IPS DF 6.9 (cell line): ENCODE measurements at places on chromosomes 16 and 17.

DNA sequence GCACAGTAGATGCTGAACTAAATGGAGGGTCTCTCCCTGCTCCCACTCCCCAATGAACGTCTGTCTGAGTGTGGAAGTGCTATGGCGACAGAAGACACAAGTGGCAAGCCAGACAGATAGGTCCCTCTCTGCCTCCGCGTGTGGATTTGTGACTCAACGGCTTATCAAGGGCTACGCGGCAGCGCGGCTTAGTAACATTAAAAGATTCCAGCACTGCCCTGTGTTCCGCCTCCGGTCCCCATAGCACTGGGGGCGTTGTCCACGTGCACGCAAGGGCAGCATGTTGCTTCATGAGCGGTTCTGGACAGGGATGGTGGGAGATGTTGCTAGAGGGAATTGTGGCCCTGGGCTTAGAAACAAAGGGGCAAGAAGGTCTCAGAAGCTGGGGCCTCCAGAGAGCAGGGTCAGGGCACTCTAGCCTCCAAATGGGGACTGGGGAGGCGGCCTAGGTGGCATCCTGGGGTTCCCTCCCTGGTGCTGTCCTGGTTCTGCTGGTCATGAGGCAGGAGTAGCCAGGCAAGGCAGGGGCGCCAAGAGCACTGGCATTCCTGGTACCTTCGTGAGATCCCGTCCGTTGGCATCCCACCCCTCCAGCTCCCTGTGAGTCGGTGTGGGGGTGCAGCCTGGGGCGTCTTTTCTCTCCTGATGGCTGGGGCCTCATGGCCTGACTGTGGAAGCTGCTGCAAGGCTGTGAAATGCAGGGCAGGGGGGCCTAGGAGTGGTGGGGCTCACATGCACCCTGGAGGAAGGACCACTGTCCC, 9.1 kb downstream of the CRHR1 start:
- DNase-seq: no peak

GRCh38 chr17:81890447-81891302, 711 bp downstream of the ALYREF start:
- no peak for DNase-seq

DNA sequence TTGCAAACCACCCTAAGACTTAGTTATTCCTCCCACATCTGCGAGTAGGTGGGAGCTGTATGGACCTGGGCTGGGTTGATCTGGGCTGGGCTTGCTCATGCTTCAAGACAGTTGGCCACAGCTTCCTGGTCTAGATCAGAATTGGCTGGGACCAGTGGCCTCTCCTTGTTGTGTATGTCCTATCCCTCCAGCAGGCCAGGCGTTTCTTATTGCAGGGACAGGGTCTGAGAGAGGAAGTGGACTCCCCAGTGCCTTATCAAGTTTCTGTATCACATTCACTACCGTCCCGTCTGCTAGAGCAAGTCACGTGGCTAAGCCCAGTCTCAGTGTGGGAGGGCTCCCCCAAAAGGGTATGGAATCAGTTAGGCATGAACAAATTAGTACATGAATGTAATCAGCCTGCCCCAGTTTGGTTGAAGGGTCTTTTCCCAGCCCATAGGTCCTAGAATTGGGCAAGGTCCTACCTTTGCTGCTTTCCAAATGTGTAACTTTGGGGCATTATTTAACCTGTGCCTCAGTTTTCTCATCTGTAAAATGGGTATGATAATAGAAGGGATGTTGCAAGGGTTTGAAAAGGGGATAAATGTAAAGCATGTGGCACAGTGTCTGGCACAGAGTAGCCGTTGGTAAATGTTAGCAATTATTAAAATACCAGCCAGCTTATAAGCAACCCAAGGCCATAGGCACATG, 36.0 kb downstream of the NKD1 start:
- no peak for DNase-seq

GRCh38 chr17:17792037-17792550, 44.7 kb downstream of the SREBF1 start:
- DNase-seq: no peak

- DNase-seq: no peak
These were observed 20.1 kb upstream of the ZNF423 start for GRCh38 chr16:49875806-49876715.

DNA sequence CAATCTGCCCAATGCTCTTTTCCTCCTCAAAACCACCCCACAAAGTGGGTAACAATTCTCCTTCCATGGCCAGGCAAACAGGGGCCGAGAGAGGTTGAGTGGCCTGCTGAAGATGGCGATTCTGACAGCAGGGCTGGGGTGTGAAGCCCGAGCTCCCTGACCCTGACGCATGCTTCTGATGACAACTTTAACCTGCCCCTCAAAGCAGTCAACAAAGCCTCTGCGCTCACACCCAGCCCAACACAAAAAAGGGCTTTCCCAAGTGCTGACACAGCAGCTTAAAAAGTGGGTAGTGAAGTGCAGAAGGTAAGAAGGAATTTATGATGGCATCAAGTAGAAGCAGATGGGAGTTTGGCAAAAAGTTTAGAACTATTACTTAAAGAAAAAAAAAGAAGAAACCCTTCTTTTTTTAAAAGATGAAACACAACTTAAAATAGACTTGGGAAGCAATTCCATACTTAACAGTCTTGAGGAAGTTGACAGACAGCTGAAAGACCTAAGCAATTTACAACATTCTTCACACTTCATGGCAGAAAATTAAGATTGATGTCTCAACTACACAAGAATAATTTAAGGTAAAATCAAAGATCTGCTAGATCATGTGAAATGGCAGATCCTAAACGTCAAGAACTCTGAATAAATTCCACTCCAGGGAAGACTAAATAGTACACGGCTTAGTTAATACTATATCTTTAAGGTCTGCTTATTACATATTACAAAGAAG, 133.9 kb downstream of the PARN start:
- no peak for DNase-seq

GRCh38 chr17:4849011-4849536, 15.9 kb downstream of the MINK1 start:
- DNase-seq: no peak

GRCh38 chr17:34389126-34389750, 26.2 kb upstream of the CCL1 start:
- no peak for DNase-seq

DNA sequence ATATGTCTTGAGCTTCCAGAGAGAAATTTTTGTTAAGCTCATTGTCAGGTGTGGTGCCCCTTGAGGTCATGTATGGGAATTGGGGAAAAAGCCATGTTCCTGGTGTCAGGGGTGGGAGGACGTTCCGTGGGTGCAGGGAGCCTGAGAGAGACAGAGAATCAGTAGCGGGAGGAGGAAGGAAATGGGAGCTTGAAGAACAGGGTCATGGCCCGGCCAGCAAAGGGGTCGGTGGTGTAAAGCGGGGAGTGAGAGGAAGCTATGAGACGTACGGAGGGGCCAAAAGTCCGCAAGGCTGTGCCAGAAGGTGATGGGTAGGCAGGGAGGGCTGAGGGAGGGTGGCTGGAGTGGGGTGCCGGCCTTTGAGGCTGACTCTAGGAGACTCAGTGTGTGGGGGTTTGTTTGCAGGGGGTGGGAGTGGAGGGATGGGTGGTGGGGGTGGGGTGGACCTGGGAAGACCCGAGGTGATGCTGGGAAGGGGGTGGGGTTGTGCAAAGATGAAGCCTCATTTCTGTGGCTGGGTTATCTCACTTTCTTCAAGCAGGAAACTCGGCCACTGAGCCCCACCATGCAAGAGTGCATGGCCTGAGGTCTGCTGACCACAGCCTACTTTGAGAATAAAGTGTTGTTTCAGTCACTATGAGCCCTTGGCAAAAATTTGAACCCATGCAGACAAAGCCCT, 63.6 kb downstream of the PLCG2 start:
- no peak for DNase-seq

DNA sequence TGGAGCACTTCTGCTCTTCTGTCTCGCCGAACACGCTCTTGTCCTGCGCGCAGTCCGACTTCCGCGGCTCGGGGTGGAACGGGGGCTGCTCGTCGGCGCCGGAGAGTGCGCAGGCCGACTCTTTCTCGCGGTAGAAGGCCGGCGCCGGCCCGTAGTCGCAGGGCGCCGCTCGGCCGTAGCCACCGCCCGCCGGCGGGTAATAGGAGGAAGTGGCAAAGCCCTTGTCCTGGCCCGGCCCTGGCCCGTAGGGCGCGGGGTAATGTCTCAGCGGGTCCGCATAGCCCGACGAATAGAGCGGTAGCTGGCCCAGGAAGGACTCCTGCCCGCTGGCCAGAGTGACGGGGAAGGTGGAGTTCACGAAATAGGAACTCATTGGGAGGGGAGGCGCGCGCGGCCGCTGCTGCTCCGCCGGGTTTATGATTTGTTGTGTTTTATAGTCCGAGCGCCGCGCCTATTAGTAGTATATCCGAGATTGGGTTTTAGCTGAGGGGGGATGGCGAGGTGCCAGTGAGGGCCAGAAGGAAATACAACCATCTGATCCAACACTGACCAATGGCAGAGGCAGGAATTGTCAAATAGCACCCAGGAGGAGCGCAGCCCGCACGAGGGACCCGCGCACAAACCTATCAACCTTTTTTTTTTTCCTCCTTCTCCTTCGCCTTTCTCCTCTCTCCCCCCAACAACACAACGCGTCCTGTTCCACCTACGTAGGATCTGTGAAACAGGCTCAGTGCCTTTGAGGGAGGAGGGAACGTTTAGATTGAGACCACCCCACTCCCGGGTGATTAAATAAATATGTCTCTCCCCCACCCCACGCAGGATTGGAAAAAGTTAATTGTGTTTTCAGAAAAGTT, 4.4 kb upstream of the HOXB5 start:
- no peak for DNase-seq

DNA sequence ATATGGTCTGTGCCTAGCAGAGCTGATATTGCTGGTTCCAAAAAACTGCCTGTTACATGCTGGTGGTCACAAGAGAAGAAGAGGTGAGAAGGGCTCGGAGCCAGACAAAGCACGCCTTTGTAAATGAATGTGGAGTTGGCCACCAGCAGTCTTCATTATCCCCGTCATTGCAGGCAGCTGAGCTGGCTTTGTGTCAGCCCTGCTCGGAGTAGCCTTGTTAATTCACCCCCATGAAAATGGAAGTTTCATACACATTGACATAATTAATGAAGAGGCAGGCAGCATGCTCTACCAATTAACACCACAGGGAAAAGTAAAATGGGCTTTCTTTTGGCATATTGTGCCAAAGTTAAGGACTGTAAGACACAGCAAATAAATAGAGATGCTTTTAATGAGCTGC, 113.7 kb upstream of the RBFOX1 start:
- no peak for DNase-seq
